Stimulated activated CD4-positive, alpha-beta T cell treated with anti-CD3 and anti-CD28 coated beads, Interleukin-4, amount 100 ng/mL, for 48 hours (primary cell): ENCODE measurements at places on chromosomes 12 and 14.
A peak's percentile ranks its signal among the peaks of the same experiment; 100 is the strongest.

GRCh38 chr12:77817276-77817675 is 13.4 kb upstream of the NAV3 start:
- DNase-seq: no peak

GRCh38 chr12:111519083-111519482 is 80.0 kb downstream of the ATXN2 start:
- no peak for DNase-seq

DNA sequence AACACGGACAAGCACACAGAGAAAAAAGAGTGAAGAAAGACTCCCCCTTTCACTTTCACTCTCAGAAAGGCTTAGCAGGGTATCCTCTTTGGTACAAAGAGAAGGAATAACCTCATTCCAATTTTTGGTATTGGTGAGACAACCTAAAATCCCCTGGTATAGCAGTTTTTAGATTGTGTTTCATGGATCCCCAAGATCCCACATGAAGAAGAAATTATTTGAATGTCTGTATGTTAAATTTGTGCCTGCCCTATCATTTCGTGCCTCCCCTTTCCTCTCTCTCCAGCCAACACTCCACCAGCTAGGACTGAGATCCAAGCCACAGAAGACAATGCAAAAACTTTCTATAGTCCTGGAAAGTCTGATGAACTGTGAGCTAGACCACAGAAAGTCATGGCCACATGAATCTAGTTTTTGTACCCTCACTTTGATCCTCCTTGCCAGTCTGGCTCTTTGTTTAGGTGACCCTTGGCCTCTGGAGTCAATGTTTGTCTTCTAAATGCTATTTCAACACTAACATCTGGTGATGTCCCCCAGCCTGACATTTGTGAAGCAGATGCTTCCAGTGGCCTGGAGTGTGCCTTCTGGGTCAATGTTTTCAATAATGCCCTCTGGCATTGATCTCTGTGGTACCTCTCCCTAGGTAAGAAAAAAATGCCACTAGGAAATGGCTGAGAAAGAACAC is 181.9 kb upstream of the BMP4 start:
- DNase-seq: no peak

- no peak for DNase-seq
These were observed 12.8 kb downstream of the MYL2 start for GRCh38 chr12:110907583-110907982.

DNA sequence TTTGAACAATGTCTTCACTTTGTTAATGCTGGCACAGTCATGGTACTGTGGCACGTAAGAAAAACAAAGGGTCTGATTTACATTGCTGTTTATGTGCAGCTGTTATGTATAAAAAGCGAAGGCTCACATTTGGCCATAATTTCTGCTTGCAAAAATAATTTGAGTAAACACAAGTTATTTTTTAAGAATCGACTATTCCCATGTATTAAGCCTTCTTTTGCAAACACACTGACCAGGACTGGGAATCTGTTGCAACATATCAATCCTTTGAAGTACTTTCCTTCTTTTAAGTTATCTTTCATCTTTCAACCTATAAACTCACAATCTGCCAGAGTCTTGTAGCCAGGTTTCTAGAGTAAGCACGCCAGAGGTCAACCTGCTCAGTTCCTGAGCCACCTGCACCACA is 145.4 kb upstream of the BMP4 start:
- no peak for DNase-seq

GRCh38 chr12:39946361-39947280 is 159.3 kb downstream of the SLC2A13 start:
- no peak for DNase-seq

- DNase-seq: peak; percentile 76
These were observed 19.7 kb downstream of the VDR start for GRCh38 chr12:47885012-47885501.

- DNase-seq: no peak
These were observed 474.9 kb downstream of the APAF1 start for GRCh38 chr12:99119943-99120342.

DNA sequence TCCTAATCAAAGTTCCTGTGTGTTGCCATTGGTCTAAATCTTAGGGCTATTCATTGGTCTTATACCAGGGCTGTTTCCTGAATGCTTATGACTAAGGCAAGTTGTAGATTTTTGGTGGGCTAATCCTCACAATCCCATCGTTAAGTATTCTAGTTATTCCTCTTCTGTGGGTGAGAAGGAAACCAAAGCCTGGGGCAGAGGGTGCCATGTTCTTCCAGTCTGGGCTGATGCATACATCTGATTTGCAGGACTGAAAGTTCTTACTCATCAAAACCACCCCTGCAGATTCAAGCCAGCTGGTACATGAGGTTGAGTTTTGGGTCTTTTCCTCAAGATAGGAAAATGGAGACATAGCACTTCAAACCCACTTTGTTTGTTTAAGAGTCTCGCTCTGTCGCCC is 25.7 kb downstream of the PPP1CC start:
- no peak for DNase-seq

DNA sequence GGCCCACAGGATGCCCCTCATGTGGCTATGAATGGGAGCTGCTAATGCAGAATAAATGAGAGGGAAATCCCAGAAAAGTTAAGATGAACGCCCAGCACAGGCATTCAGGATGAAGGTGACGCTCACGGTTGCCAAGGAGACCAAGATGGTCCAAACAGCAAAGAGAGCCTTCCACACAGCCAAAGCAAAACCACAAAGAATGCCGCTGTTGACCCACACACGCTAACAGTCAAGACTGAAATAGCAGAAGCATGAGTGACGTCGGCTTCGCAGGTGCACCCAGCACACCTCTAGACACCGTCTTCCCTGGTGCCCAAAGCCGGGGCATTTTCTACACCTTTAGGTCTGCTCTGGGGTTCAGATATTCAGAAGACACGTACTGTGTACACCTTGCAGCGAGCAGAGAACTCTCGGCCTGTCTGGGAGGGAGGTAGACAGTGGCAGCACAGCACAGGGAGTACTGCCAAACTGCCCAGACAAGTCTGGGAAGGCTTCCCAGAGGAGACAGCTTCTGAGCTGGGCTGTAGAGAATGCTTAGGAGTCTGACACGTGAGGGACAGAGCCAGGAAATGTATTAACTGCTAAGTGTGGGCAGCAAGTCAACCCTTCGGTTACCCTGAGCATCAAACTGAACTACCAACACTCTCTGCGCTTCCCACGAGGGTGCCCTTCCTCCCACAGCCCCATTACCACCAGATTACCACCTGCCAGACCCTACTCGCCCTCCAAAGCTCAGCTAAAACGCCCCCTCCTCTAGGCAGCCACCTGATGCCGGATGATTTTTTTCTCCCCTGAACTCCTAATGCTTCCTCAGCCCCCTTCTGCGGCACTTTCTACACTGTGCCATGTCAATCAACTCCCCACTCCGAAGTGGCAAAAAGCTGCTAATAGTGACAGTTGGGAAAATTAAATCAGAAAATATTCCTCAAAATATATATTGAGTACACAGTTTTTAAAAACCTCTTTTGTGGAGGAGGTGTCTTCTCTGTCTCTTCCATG is 50.1 kb downstream of the CCDC88C start:
- DNase-seq: no peak

- DNase-seq: no peak
These were observed 96.3 kb downstream of the TSPAN8 start for GRCh38 chr12:71061451-71061850.

GRCh38 chr12:55932551-55932910 is 1.6 kb downstream of the DGKA start:
- DNase-seq: no peak

- no peak for DNase-seq
These were observed 8.4 kb downstream of the ARHGEF25 start for GRCh38 chr12:57619434-57620244.

DNA sequence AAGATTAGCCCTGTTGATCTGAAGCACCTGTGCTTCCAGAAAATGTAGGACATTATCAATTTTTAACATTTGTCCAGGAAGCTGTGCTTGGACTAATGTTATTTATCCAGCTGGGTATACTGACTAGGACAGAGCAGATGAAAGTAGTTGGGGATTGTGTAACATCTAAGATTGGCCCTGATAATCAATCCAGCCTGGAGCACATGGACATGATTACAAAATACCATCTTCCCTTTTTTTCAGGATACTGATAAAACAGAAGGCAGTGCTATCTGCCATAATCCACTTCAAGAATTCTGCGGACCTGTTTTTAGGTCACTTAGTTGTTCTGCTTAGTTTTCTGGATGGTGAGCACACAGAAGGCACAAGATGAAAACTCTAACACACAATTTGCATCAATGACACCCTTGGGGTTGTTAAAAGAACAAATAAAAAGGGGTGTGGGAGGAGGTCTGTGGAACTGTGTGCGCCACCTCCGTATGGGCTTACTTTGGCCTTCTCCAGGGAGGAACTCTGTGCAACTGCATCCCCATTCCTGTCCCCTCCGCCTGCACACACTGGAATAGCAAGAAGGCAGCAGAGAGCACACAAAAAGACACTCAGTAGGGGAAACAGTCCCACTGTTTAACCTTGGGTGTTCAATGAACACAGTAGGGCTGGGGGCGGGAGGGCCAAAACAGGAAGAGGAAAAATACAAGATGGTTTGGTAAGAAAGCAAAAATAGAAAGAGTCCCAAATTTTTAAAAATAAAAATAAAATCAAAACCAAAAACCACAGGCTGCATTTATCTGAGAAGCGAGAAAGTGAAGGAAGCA is 31.1 kb upstream of the DUSP6 start:
- DNase-seq: no peak

DNA sequence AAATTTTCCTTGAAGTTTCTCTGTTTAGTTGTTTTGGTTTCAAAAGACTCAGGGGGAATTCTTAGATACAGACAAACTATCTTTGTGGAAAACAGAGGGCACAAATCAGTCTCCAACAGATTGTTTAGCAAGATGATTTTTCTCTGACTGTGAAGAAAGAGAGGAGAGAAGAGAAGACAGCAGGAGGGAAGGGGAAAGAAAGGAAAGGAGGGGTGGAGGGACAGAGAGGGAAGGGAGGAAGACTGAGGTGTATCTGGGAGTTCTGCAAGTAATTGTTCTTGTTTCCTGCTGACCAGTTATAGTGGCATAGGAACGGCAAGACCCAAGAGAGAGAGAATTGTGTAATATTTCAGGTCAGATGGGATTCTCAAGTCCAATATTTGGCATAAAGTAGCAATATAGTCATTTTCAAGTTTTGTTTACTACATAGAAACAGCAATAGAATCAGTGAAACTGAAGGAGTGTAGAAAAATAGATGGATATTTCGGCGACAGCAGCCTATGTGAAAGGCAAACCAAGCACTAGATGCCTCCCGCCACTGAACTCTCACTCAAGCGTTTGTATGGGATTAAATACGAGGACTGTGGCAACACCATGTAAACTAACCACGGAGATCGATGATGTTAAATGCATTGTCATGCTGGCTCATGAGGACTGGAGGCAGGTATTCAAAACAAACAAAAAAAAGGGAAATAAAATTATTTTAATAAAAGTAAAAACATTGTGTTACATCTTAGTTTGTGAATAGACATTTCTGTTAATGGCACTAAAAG is 342.5 kb downstream of the SLC16A7 start:
- DNase-seq: no peak

- DNase-seq: no peak
These were observed 68.6 kb downstream of the GLRX5 start for GRCh38 chr14:95603415-95603814.

DNA sequence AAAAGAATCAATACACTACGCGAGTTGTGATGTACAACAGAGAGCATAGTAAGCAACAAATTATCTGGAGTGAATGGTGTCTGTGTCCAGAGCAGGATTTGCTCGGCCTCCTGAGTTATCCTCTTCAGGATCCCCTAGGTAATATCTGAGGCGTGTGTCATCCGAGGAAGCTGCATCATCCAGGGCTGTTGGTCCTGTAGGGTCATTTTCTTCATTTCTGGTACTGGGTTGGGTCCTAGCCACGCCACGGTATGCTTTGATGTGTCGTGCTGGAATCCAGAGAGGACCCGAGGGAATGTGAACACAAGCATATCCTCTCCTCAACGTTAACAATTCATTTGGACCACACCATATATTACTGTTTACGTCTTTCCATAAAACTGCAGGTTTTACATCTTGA is 19.0 kb upstream of the CLEC4E start:
- DNase-seq: no peak

GRCh38 chr14:38971258-38971921 is 131.6 kb downstream of the SEC23A start:
- DNase-seq: no peak

DNA sequence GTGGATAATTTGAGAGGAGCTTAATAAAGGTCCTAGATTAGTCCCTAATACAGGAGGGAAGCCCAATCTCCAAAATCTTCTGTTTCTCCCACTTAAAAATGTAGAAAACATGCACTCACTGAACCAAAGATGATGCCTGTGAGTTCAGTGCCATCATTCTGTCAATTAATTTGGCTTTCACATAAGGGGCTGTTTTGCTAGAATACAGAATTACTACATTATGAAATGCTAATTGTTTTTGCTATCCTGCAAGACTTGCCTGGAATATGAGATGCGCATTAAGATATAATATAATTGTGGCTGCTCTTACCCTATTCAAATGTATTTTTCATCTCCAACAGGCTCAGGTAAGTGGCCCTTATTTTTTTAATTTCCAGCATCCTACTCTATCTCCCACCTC is 111.7 kb downstream of the SEC23A start:
- DNase-seq: no peak

DNA sequence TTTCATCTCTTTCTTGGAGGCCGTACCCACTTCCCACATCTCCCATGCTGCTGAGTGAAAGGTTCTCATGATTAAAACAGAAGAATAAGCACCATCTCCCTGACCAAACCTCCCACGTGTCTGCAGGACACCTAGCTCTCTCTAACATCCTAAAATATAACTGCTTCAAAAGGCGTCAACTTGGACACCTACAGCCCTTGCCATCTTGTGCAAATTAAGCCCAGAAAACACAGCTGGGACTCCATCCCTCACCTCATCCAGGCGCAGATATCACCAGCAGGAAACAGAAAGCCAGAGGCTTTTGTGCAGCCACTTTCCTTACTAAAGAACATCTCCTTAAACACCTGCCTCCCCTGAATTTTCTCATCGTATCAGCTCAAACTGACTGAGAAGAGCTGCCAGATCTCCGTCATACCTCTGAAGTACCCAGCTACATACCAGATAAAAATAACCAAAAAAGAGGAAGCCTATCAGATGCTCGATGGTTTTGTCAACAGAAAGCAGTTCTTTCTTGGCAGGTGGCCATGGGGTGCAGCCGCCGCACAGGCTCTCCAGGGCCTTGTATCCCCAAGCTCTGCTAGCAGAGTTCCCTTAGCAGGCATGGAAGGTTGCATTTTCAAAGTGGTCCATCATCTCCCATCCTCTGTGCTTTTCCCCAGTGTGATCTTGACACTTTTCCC is 28.8 kb downstream of the MAP3K9 start:
- DNase-seq: no peak

GRCh38 chr12:129900306-129900705 is 3.5 kb downstream of the TMEM132D start:
- DNase-seq: no peak

DNA sequence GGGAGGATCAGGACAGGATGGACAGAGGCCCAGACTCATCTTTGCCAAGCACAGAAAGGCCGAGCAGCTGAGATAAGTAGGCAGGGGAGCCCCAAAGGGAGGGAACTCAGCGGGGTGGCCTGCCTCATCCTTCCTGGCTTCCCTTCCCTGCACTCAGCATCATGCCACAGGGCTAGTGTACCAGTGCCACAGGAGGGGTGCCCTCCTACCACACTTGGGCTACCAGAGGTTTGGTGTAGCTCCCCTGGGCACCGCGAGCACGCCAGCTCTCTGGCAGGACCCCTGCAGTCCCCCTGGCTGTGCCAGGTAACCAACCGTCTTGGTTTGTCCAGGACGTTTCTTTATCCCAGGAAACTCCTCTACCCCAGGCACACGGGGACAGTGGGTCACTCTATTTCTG is 123.5 kb downstream of the ESRRB start:
- no peak for DNase-seq
